CD8-positive, alpha-beta memory T cell (primary cell): ENCODE measurements at places on chromosomes 7 and 10.

GRCh38 chr10:3020881-3021280 lies 46.5 kb upstream of the PFKP start:
- DNase-seq, result no peak

DNA sequence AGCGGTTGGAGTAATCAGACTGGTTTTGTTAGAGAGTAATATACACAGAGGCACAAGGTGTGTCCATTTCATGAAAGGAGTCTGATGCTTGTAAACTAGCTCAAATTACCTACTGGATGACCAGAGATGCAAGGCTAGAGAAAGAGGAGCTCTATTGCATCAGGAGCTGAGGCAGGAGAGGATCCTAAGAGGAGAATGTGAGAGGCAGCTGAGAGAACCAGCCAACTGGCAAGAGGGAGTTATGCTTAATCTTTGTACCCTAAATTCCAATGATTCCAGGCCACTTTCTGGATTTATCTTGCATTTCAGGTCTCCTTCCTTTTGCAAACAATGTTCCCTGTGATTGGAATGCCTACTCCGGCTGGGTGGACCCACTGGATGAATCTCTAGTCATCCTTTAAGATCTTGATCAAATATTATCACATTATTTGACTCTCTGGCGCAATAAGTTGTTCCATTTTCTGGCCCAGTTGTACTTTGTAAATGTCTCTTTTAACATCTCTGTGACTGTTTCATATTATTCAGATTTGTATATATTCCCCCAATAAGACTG lies 57.5 kb upstream of the PTPN12 start:
- no peak for DNase-seq

GRCh38 chr7:21911341-21911875 lies 34.3 kb downstream of the CDCA7L start:
- DNase-seq, result no peak

- DNase-seq, result no peak
Observed at GRCh38 chr7:37489703-37490102, 41.0 kb upstream of the ELMO1 start.

- peak; percentile 83 for DNase-seq
Observed at GRCh38 chr7:70693686-70694433, 438.1 kb upstream of the GALNT17 start.

DNA sequence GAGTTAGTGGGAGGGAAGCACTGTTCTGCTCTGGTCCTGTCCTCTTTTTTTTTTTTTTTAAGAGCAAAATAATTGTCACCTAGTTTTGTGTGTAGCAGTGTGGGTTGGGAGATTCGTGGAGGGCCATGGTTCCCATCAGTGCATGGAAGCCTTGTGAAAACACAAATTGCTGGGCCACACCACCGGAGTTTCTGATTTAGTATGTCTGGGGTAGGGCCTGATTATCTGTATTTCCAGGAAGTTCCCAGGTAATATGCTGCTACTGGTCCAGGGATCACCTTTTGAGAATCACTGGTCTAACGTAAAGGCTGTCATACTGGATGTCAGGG lies 191.3 kb downstream of the GATA3 start:
- DNase-seq, result no peak

DNA sequence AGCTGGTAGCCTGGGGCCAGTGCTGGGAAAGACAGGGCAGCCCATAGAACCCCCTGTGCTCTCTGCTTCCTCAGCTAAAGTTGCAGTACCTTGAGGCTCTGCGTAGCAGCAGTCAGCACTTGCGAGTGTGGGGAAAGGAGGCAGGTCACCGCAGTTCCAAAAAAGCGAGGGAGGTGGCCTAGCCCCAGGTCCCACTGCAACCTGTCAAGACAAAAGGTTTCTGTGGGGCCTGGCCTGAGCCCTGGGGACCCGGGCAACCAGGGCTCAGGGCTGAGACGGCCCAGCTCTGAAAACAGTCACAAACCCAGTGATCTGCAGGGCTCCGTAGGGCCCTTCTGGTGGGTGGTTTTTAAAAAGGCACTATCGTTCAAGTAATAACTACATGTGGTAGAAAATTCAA lies 19.5 kb downstream of the RRP12 start:
- no peak for DNase-seq

DNA sequence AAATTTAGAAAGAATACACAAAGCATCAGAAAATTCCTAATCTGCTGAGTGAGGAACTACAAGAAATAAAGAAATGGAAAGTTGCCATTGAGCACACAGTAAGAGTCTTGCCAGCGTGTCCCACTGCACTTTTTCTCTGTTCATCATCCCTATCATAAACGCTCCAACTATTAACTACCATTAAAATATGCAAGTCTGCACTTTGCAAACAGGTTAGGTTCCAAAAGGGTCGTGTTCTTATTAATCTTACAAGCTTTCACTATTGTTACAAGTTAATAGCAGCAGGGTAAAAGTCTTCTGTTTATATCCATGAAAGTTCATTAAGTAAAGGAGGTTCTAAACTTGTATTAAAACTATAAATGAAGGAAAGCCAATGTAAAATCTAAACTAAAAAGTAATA lies 5.2 kb upstream of the JMJD1C start:
- DNase-seq, result no peak

DNA sequence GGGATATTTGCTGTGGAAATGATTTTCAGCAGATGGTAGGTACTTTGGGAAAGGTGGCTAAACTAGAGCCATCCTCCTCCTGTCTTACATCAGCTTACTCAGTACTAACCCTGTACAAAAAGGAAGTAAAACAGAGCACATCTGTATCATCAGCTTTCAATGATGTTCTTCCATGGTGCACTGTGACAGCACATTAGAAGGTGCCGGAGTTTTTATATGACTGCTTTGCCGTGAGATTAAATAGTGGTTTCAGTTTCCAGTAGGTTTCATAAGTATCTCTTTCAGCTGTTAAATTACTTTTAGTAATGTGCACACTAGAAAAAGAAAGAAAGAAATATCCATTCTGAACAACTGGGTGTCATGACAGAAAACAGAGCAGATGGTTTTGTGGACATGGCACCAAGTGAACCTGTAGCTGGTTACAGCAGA lies 86.5 kb downstream of the ARID5B start:
- DNase-seq, result peak; percentile 17

- DNase-seq, result no peak
Observed at GRCh38 chr10:119755446-119755845, 29.6 kb downstream of the INPP5F start.

- no peak for DNase-seq
Observed at GRCh38 chr10:45071043-45071813, 70.5 kb downstream of the ZNF22 start.

DNA sequence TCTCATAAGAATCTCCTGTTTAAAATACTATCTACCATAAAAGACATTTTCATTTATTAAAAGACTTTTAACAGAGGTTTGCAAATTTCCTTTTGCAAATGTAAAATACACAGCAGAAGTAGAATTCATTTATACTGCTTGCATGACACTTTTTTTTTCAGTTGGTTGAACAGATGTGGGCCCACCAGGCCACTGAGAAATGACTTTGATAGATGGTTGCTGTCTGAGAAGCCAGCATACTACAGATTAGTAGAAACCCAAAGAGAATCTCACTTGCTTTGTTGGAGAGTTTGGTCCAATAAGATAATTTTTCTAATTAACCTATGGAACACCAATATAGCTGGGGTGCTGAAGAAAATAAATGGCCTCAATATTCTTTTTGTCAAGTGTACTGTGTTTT lies 66.3 kb downstream of the PHF14 start:
- no peak for DNase-seq

GRCh38 chr7:93442478-93443224 lies 131.9 kb downstream of the CALCR start:
- DNase-seq, result peak; percentile 6

GRCh38 chr7:3370068-3370830 lies 69.2 kb downstream of the SDK1 start:
- no peak for DNase-seq

- no peak for DNase-seq
Observed at GRCh38 chr7:45171946-45172345, 14.4 kb downstream of the RAMP3 start.

- DNase-seq, result no peak
Observed at GRCh38 chr10:121536310-121536913, 61.8 kb downstream of the FGFR2 start.

GRCh38 chr7:35646289-35647023 lies 48.5 kb downstream of the HERPUD2 start:
- no peak for DNase-seq

GRCh38 chr10:5896208-5897052 lies 6.4 kb downstream of the FBH1 start:
- no peak for DNase-seq

DNA sequence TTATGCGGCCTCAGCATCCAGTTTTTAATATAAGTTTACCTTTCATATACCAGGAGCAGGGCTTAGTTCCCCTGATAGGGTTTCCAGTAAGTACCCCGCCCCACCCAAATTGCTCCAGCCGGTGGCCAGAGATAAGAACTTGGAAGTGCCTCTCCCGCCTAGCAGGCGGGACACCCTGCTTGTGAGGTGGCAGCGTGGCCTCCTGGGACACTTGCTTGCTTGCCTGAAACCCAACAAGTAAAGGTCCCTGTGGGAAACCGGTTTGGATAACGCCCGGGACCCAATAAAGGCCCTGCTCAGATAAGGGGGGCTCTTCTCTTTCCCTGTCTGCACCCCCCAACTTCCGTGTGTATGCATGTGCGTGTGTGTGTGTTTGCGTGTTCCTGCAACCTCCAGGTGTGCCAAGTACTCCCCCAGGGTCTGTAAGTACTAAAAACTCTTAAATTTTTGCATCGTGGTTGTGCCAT lies 154.3 kb downstream of the ARHGAP21 start:
- DNase-seq, result no peak

DNA sequence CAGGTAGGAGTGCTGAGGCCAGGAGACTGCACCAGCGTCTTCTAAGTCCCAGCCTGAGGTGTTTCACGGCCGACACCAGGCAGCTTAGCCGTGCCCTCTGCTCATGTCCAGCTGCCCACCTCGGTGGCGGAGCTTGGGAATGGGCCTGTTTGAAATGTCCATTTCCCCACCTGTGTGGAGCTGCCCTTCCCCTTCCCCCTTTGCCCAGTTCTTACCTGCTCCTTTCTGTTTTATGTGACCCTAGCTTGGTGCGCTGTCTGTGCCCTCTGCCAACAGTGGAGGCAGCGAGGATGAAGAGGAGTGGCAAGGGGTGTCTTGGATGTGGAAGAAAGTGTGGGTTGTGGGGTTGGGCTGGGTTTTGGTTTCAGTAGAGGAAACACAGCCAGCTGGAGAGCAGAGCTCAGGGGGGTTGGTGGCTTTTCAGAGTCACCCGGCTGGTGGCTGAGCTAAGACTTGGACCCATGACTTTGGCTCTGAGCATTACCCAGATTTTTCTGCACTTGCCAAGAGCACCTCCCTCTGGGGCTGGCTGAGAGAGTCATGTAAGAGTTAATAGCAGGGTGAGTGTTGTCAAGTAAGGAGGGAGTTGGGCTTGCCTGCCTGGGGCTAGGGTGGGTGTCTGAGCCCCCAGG lies 37.4 kb downstream of the GBX1 start:
- DNase-seq, result no peak

GRCh38 chr7:91375378-91375777 lies 111.1 kb downstream of the FZD1 start:
- no peak for DNase-seq

DNA sequence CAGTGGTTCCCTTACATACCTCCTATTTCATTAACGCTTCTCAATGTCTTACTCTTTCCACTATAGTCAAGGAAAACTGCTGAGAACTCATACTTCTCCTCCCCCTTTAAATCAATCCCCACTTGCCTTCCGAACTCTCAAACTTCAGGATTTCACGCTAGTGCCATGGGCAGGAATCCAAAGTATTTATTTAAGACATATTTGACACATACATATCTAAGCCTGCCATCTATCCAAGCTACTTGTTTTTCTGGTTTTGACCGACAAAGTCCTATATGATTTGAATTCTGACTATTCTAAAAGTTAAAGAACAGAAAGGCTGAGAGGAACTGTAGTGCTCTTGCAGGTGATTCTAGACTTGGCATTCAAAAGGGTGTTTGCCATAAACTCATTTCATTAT lies 51.8 kb downstream of the CCDC6 start:
- no peak for DNase-seq

DNA sequence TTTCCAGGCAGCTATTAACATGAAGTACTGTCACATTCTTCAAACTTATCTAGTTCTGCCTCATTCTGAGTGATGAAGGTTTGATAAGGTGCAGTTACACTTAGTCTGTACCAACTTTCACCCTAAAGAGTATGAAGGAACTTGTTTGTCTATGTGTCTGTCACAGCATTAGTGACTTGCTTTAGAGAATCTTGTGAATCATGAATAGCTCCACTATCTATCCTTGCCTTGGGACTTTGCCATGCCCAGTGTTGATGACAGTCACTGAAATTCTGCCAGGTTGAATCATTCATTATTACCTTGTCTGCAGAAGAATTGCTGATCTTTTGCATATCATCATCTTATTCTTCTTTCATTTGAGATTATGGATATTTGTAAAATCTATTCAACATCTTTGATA lies 50.9 kb upstream of the A1CF start:
- no peak for DNase-seq

DNA sequence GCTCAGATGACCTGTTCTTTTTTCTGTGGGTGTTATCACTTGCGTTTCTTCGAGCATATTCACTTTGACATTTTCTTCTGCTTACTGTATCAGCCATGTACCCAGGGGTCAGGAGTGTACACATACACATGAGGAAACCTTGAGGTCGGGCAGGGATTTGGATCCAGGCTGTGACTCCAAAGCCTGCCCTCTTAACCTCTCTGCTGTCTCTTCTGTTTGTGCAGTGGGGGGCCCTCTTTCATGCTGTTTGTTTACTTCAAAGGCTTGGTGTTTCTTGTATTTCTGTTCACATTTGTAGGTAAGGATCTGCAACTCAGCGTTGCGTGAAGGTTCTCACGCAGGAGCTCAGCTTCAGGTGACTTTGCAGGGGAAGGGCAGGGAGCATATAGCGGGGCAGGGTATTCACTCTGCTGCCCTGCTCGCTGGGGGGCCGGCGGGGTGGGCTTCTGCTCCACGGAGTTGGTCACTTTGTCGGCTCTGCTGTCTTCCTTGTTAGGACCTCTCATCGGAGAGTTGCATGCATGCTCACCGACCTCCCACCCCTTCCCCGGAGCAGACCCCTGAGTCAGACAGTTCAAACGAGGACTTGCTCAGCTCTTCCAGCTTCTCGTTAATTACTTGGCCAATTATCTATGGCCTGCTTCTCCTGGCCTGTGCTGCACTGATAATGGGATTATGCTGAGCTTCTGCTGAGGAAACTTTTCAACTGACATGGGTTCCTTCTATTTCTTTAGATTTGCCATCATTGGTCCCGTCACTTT lies 77.5 kb downstream of the SDK1 start:
- DNase-seq, result no peak

DNA sequence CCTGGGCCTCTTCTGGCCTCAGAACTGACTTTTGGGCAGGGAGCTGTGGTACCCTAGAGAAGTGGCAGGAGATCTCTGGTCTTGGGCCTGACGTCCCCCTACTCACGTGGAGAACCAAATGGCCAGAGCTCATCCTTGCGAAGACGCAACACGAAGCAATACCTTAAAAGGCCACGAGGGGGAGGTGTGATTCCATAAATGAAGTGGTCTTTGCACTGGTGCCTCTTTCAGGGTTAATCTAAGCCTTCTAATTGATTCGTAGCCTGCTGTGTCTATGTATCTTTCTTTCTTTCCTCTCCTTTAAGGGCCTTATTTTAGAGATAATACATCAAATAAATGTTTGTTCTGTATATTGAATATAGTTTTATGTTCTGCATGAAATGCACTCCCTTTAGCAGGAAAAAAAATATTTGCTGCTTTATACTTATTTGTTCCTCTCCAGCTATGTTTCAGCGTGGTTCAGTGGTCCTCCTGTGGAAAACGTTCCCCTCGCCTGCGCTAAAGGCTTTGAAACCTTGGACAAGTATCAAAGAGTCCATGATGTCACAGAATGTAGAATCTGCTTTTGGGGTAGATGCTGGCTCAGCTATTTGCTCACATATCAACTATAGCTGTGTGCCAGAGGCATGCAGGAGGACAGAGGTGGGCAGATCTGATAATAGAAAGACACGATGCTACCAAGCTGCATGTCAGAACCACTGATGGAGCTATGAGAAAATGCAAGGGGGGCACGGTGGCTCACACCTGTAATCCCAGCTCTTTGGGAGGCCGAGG lies 41.0 kb downstream of the STRA8 start:
- peak; percentile 50 for DNase-seq
